ENCODE measurements at places on chromosomes 1 and 21.

DNA sequence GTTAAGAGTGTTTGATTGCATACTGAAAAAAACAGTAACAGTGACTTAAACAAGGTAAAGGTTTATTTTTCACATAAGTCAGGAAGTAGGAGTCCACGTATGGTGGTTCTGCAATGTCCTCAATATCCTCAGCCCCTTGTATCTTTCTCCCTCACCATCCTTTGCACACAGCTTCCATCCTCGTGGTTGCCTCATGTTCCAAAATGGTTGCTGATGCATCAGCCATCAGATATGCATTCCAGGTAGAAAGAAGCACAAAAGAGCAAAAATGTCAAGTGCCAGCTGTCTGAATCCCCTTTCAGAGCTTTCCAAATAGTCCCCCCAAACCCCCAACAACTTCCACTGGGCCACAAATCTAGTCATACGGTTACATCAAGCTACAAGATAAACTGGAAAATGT, 138.1 kb downstream of the SYF2 start:
- no peak for DNase-seq

- DNase-seq: no peak
These were observed 82.6 kb upstream of the GALNT2 start for GRCh38 chr1:229984310-229984991.

DNA sequence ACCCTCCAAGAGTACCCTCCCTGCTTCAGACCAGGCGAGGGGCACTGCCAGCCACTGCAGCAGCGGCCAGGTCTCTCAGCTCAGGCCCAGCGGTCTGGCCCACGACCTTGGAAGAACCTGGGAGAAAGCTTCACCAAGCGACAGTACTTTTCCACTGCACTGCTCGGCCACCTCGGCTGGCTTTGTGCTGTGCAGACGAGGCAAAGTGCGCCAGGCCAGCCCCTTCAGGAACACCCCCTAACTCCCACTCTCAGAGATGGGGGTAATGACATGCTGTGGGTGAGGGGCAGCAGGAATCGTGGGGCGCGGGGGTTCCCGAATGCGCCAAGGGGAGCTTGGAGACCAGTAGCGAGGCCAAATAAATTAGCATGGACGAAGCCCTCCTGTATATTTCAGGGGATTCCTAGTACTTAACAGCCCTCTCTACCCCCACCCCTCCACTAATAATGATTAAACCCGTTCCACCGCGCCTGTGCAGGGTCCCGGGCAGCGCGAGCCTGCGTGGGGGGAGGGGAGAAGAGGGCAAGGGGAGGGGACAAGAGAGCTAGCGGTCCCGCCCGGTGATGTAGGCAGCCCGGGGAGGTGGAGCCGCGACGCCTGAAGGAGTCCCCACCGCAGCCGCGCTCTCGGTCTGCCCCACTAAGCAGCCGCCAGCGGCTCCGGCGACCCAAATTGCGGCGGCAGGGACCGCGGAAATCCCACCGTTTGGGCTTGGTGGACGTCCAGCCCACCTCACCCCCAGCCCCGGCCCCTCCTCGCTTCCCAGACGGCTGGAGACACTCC, at the start of gene FAM43B:
Gene FAM43B, plus strand, starts transcription at position 629 of the 783 bp plus-strand sequence. CDS start 401 bp downstream, outside the sequence.
- no peak for DNase-seq

DNA sequence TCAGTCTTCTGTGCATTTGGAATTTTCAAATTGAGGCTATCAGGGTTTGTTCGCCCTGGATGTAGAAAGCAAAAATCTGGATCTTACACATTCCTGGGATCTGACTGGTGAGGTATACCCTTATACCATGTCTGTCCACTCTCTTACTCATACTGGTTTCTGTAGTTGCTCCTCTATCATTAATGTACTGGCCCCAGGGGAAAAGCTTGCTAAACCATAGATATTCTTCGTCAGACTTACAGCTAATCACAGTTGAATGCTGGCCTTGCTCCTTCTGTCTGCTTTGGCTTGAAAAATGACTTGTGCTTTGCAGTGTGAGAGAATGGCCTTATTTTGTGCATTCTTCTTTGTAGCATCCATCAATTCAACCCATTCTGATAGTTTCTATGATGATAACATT, 30.5 kb downstream of the TBCE start:
- DNase-seq: no peak

DNA sequence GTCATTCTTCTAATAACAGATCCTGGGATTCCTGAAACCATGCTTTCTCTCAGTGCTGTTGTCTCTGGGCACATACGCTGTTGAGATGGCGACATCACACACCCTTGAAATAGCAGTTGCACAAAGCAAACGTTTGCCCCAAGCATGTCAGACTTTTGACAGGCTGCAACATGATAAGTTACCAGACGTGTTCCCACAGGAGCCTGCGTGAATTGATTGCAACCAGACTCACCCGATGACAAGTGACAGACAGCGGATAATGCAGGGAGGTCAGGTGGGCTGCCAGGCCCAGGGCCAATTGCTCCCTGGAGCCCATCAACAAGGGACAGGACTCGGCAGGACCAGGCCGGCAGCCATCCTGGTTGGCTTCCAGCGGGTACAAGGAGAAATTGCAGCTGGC, 310.9 kb downstream of the SIPA1L2 start:
- DNase-seq: no peak

All from activated T-helper 1 cell treated with anti-CD3 and anti-CD28 coated beads, Interleukin-12 subunit alpha, Interleukin-12 subunit beta, Interleukin-2, Interleukin-4 antibody, amounts not matched to agents 30 ng/mL and 10 ng/mL and 1 ng/mL, durations not matched to agents 14 hours and 24 hours and 36 hours (primary cell).